Putamen (tissue), 1 donor: ENCODE measurements at places on chromosomes 13 and 19.

- DNase-seq: no peak
Measured at GRCh38 chr19:2288818-2289713, 7.1 kb upstream of the PEAK3 start.

- no peak for DNase-seq
Measured at GRCh38 chr19:55131421-55131820, 14.0 kb upstream of the PPP1R12C start.

DNA sequence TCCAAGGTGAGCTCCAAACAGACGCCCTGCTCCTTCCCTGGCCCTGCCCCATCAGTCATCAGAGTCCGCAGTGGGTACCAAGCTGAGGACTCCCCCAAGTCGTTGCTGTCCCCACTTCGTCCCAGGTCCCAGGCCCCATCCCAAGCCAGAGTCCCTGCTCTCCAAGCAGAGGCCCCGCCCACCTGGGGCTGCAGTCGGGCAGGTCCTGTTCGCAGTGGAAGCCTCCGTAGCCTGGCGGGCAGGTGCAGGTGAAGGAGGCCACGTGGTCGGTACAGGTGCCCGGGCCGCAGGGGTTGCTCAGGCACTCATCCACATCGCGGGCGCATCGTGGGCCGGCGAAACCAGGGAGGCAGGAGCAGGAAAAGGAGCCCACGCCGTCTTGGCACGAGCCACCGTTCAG is 19.4 kb downstream of the NOTCH3 start:
- DNase-seq: no peak

DNA sequence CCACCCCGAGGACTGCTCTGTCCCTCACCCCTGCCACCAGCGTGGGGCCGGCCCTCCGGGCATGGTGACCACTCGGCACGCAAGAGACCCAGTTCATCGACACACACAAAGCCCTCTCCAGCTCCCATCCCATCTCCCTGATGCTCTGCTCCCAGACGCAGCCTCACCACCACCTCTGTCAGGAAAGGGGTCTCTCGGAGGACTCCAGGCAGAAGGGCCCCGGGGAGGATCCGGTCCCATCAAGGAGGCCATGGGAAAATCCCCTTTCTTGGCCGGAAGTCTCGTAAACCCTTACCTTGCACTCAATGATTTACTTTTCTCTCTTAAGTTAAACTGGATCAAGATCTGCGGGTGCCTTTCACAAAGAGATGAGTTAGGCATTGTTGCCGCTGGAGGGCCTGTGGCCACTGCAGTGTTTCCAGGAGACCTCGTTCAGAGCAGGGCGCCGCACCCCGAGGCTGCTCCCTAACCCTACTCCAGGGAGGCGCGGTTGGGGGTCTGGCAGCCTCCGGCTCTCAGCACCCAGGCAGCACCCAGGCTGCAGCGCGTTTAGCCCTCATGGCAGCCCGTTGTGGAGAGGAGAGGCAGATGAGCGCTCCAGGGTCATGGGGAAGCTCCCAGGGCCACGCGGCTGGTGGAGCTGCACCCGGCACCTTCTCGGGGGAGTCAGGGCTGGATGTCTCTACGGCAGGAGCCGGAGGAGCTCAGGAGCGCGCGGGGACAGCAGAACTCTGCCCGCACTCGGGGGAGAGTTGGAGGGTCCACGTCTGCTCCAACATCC is 31.0 kb downstream of the C2CD4C start:
- DNase-seq: no peak

DNA sequence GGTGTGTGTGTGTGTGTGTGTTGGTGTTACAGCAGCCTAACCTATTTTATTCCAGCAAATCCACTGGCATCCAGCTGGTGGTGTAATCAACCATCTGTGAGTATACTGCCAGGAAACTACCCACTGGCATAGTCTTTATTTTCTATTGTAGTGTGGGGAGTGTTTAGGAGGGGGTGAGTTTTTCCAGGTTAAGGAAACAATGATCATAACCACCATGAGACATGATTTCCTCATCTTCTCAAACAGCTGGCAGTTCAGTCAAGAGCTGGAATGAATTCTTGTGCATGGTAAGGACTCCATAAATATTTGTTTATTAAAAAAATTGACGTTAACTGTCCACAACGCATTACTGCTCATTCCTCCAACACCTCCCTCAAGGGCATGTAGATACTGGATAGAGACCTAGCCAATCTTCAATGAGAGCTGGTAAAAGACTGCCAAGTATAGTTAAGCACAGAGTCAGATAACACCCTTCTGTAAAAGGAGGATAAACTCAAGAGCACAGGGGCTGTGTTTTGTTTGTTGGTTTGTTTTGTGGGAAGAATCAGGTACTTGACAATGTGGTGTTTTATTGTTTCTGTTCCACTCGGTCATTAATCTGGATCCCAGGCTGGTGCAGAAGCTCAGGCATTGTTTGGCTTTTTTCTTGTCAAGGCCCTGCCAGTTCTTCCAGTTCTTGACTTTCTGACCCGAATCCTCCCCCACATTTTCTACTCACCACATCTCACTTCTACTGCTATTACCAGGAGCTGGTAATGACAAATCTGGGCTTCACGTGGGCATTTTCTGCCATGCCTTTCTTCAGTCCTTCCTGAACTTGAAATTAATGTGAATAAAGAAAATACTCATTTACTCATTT is 31.6 kb upstream of the SLC46A3 start:
- DNase-seq: no peak

GRCh38 chr13:111664696-111665095 is 344.3 kb downstream of the TEX29 start:
- DNase-seq: no peak

DNA sequence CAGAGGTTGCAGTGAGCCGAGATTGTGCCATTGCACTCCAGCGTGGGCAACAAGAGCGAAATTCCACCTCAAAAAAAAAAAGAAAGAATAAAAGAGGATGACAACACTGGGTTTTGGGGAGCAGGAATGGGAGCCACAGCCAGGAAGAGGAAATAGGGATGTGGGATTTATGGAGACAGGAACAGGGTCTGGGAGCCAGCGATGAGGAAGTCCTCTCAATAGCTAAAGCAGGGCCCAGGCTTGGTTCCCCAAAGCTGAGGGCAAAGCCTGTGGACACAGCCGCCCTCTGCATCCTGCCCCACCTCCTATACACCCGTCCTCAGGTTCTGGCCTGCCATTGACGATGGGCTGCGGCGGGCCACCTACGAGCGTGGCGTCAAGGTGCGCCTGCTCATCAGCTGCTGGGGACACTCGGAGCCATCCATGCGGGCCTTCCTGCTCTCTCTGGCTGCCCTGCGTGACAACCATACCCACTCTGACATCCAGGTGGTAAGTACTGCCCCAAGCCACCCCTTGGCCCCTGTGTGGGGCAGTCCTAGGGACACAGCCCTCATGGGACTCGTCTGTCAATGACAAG is 13.6 kb downstream of the HIPK4 start:
- DNase-seq: no peak

DNA sequence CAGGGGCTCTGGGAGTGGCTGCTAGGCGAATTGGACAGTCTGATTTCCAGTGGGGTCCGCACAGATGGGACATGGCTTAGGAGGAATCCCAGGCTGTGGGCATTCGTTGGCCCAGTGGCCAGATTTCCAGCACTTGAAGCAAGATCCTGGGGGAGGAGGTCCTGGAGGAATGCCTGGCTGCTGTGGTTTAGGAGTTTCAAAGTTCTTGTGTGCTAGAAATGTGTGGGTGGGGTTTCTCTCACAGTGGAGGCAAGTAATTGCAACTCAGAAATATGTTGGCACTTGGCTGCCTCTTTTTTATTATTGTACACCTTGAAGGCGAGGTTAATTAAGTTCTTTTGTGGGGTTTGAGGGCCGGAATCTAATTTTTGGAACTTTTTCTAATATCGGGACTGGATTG is 17.1 kb downstream of the IGFL3 start:
- DNase-seq: no peak

GRCh38 chr19:29810504-29810871 is 1.3 kb upstream of the CCNE1 start:
- no peak for DNase-seq

DNA sequence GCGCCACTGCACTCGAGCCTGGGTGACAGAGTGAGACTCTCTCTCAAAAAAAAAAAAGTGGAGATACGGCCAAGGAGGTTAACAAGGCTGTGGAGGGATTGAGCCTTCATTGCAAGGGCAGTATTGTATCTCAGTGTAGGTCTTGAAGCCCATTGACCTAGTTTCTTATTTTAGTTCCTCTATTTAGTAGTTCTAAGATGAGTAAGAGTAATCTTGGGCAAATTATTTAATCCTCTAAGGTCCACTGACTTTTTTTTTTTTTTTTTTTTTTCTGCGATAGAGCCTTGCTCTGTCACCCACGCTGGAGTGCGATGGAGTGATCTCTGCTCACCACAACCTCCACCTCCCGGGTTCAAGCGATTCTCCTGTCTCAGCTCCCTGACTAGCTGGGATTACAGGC is 14.3 kb upstream of the ILF3 start:
- no peak for DNase-seq

GRCh38 chr19:7191946-7192691 is 102.1 kb downstream of the INSR start:
- DNase-seq: no peak

DNA sequence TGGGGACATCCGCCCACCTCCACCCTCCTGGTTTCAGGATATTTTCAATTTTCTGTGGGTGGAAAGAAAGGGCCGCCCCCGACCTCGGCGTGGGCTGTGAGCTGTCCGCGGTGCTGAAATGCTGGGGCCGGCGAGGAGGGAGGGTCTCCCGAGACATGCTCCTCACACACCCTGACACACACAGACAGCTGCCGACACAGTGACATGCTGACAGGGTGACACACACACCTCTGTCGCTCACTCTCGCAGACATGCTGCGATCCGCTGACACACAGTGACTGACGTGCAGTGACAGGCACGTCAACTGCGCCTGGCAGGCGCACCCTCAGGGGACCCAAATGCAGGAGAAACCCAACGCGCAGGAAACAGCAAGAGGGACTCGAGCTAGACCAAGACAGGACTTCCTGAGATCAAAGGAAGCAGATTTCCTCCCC is 25.1 kb upstream of the MEIS3 start:
- no peak for DNase-seq

DNA sequence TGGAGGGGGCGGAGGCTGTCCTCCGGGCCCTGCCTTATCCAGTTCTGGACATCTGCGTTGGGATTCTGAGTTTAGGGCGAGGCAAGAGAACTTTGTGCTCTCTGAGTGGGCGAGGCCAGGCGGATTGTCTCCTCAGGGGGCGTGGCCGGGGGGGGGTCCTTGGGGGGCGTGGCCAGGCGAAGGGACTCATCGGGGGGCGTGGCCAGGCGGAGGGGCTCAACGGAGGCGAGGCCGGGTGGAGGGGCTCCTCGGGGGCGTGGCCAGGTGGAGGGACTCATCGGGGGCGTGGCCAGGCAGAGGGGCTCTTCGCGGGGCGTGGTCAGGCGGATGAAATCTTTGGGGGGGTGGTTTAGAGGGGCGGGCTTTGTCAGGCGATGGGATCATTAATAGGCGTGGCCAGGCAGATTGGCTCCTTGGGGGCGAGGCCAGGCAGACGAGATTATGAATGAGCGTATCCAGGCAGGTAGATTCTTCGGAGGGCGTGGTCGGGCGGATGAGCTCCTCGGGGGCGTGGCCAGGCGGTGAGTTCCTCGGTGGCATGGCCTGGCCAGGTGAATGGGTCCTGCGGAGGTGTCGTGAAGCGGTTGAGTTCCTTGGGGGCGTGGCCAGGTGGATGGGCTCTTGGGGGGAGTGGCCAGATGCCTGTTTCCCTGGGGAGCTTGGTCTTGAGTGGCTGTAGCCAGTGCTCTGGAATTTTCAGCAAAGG is 10.3 kb upstream of the CACNG7 start:
- DNase-seq: no peak

GRCh38 chr19:50817941-50818858 is 5.4 kb downstream of the KLK1 start:
- DNase-seq: no peak

DNA sequence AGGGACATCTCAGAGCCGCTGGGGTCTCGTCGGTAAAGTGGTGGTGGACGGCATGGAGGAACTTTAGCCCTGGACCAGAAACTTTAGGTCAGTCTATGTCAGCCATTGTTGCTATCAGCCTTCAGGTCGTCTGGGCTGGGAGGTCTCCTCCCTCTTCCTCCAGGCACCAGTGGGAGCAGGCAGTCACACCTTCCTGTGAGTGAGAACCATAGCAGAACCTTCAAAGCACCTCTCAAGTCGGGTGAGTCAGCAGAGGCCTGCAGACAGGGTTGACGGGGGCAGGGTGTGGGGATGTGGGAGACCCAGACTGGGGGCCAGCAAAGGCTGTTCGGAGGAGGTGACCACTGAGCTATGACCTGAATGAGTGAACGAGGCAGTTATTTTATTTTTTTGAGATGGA is 15.4 kb upstream of the SBNO2 start:
- no peak for DNase-seq

DNA sequence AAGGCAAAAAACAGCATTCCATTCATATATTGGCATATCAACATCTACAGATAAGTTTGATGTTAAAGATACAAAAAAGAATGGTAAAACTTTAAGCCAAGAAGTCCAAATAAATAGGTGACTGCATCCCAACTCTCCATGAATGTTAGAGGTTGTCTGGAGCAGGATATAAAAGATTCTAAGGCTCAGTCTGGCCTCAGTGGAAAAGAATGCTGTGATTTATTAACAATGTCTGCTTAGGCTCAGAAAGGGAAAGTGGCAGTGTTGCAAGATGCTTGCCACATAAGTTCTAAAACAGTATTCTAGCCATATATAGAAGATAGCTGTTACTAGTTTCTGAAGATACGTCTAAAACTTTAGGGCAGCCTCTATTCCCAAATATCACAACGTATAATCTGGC is 179.8 kb upstream of the NBEA start:
- no peak for DNase-seq

- DNase-seq: no peak
Measured at GRCh38 chr19:1407528-1408299, at the start of gene DAZAP1. TSS of gene DAZAP1 (plus strand) at chr19:1407586. CDS start at chr19:1407774, 188 bp downstream.

DNA sequence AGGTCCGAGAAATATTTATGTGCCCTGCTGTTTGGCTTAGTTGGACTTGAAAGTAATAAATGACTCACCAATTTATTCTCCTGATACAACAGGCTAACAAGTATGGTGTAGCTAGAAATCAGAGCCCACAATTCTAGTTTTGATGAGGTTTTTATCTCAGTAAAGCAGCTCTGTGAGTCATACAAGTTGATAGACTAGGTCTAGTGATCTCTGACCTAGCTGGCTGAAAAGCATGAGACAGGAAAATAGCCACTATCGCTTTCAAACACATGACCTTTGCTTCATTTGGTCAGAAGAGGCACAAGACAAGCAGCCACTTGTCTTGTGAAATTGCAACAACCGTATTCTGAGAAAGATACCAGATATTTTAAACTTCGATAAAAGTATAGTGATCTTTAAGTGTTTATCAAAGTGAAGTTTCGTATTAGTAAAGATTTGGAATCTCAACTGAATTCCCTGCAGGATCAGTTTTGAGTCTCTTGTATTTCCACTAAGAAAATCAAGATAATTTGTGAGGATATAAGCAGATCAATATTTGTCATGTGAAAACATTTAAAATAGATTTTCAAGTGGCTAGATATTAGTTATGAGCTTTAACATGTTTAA is 126.7 kb downstream of the MAB21L1 start:
- no peak for DNase-seq

- DNase-seq: no peak
Measured at GRCh38 chr13:32267836-32268439, 47.2 kb downstream of the ZAR1L start.
